ENCODE measurements at places on chromosomes 1 and 21.

- no peak for DNase-seq
Measured at GRCh38 chr1:203666609-203667008, 40.0 kb downstream of the ATP2B4 start.

GRCh38 chr1:207903767-207904166 is 7.2 kb downstream of the CD34 start:
- no peak for DNase-seq

- DNase-seq = no peak
Measured at GRCh38 chr1:23989263-23989662, 9.1 kb upstream of the SRSF10 start.

DNA sequence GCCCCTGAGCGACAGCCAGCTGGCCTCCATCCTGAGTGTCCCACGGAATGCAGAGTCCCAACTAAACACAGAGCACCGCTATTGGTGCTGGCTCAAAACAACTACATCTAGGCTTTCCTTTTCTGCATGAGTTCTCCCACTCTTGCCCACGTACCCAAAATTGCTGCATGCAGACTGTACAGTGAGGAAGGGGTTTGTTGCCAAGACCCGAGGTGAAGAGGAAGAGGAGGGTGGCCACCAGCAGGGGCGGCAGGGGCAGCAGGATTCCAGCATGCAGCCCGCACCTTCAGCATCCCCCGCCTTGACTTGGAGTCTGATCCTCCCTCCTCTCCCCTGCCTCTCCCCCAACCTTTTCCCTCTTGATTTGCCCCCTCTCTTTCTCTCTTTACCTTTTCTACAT is 8.0 kb downstream of the S100A9 start:
- DNase-seq = no peak

DNA sequence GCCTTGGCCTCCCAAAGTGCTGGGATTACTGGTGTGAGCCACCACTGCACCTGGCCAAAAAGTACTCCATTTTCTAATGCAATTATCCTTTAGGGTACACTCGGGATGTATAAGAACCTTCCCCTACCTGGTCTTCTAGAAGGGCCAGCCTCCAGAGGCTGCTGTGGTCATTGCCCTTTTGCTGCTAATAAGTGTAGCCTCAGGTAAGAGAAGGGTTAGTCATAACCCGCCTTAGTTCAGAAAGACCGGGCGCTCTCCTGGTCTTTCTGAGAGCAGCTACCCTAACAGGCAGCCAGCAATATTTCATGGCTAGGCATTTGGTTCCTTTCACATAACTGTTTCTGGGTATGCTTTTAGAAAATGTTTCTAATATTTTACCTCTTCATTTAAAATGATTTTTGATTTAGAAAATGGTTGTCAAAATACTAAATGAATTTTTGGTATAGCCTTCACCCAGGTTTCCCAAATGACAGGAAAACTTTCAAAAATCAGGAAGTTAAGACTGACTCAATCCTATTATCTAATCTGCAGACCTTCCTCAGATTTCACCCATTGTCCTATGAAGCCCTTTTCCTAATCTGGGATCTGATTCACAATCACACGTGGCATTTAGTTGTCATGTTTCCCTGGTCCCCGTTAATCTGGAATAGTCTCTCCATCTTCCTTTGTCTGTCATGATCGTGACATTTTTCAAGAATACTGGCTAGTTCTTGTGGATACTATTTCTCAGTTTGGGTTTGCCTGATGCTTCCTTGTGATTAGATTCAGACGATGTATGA is 479.0 kb downstream of the SIPA1L2 start:
- DNase-seq = no peak

DNA sequence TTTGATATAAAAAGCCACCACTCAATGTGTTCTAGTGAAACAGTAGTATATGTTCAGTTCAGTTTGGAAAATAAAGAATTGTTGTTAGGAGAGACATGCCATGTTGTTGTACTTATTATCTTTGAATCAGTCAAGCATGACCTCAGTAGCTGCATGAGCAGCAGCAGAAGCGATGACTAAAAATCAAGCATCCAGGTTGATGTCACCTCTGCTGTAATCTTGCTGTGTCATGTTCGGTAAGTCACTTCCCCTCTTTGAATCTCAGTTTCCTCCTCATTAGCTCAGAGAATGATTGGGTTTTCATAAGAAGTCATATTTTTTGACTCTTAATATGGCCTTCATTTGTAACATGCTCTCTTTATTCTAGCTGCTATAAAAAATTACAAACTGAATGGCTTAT is 428.4 kb upstream of the B3GALT2 start:
- peak; percentile 3 for DNase-seq

DNA sequence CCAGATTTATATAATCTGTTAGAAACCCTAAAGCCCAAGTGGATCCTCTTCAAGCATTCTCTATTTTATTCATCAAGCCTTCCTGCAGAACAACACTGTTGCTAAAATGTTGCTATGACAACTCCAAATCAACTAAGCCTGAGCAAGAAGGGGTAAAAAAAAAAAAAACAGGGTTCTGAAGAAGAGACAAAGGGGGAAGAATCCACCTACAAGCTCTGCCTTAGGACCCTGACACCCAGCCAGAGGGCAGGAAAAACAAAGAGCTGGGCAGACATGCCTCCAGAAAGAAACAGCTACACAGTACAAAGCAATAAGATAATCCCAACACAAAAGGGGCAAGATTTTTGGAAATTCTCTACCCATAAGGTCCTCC is 1.3 kb downstream of the USF1 start:
- no peak for DNase-seq

GRCh38 chr1:42484382-42484781 is 21.3 kb downstream of the CCDC30 start:
- peak; percentile 93 for DNase-seq

GRCh38 chr1:92476071-92476631 is 10.6 kb downstream of the GFI1 start:
- DNase-seq = no peak

- DNase-seq = no peak
Measured at GRCh38 chr1:104919188-104919587, 1169.5 kb downstream of the AMY1C start.

DNA sequence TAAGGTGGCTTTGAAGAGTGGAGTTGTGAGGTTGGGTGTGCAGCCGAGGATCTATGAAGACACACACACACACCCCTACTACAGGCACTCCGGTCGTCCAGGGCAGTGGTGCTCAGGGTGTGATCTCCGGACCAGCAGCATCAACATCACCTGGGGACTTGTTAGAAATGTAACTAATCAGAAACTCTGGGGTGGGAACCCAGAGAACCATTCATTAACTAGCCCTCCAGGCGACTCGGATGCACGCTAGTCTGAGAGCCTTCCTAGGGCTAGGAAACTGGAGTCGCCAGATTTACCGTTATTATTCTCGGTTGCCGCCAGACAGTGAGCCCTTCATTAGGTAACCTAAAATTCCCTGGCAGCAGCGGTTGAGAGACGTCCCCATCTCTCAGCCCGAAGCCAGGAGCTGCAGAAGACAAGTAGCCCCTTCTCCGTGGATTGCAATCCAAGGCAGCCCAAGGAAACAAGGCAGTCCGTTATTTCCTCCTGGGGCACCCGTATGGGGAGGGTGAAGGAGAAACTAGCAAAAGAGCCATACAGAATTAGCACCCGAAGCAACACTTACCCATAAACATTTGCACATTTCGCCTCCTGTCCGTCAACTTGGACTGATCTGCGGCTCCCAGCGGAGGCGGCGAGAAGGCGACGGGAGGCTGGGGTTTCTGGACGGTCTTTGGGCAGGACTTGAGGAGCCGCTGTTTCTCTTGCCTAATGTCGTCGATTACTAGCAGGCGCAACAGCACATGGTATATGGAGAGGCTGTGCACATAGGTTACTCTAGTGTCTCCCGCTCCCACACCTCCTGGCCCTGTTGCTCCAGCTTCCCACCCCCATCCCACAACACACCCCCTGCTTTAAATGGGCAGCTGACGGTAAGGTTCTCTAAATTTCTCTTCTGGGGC is 2.9 kb upstream of the CCN1 start:
- no peak for DNase-seq

DNA sequence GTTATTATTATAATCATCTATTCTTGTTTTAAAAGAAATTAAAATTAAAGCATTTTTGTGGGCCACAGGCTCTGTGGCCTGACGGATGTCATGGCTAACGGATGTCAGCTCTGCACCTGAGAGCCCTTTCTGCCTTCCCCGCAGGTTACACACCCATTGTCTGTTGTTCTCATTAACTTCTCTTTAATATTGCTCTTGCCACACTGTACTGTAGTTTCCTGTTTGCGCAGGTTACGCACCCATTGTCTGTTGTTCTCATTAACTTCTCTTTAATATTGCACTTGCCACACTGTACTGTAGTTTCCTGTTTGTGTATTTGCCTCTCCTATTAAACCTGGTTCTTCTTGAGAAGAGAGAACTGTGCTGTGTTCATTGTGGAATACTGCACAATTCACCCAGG is 294.4 kb upstream of the PLXNA2 start:
- no peak for DNase-seq

- peak; percentile 31 for DNase-seq
Measured at GRCh38 chr1:16173447-16174260, 17.8 kb upstream of the EPHA2 start.

GRCh38 chr1:28783363-28783762 is 28.6 kb upstream of the OPRD1 start:
- no peak for DNase-seq

- no peak for DNase-seq
Measured at GRCh38 chr1:32480003-32480402, 15.1 kb downstream of the ZBTB8B start.

DNA sequence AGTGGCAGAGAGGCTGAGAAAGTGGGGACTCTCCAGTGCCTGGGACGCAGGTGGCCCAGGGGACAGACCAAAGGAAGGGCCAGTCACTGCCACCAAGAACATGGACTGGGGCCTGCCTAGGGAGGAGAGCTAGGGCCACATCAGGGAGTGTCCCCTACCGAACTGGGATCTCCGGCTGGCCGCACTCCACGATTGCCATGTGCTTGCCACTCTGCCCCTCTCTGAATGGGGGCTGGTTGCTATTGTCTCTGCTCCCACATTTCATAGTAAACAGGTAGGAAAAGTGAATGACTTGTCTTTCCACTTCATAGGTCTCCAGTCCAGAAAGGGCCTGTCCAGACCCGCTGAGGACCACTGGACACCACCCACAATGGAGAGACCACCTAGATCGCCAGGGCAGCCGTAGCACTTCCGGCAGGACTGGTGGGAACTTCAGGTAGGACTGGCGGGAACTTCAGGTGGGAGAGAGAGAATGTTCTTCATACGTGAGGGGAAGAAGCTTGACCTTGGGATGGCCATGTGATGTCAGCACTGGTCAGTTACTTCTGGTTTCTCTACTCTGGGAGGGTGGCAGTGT is 55.2 kb upstream of the PDE9A start:
- no peak for DNase-seq

GRCh38 chr1:20386323-20387081 is 95.8 kb downstream of the VWA5B1 start:
- no peak for DNase-seq

DNA sequence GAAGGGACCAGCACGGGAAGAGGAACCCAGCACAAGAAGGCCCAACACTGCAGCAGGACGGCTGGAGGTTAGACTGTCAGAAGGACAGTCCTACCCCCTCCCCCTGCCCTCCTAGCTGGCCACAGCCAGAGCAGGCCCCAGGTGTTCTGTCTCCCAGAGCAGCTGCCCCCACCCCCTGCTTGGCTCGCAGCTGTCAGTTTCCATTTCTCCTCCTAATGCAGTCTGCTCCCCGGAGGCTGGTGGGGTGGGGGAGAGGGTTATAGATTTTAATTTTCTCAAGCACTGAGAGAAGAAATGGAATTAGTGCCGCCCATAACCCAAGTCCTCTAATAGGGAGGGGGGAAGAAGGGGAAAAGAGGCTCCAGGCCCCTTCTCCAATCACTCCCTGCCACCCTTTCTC is 13.0 kb upstream of the PEAR1 start:
- no peak for DNase-seq

DNA sequence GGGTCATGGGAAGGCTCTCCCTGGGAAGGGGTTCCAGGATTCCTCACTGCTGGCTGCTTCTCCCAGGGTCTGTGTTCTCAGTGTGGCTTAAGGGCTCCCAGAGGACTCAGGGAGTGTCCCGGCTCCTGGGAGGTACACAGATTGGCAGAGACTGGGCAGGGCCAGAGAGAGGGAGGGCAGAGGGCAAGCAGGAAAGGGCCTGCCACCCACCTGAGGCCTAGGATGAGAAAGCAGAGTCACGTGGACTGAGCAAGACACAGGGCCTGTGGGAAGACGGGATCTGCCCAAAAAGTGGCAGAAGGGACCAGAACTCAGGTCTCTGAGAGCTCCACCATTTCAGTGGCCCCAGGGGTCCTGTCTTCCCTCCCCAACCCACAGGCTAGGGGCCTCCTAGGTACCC is 871 bp downstream of the SLFNL1 start:
- DNase-seq = no peak

DNA sequence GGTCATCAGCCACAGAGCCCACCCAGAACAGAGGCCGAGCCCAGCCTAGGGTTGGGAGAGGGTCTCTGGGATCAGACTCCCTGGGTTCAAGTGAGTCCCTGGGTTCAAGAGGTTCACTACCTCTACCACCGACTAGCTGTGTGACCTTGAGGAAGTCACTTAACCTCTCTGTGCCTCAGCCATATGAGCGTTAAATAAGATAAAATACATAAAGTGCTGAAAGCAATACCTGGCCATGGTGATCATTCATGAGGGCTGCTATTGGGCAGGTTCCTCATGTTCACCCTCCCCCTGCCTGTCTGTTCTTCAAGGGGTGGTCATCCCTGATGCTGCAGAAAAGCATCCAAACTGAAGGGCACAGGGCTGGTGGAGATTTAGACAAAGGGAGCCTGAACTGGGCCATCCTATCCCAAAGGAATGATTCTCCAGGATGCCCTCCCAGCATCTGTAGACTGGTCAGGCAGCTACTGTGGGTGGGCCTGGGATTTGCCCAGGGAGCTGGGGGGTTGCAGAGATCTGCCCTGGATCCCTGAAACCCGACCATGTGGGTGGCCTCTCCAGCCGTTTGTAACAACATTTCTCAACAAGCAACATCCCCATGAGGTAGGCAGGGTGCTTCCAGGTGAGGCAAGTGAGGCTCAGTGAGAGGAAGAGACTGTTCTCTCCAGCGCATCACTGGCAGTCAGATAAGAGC is 196.6 kb downstream of the MATN1 start:
- no peak for DNase-seq

- DNase-seq = no peak
Measured at GRCh38 chr1:3234281-3234680, 165.3 kb downstream of the PRDM16 start.

- DNase-seq = no peak
Measured at GRCh38 chr1:21893046-21893805, 43.9 kb downstream of the HSPG2 start.

DNA sequence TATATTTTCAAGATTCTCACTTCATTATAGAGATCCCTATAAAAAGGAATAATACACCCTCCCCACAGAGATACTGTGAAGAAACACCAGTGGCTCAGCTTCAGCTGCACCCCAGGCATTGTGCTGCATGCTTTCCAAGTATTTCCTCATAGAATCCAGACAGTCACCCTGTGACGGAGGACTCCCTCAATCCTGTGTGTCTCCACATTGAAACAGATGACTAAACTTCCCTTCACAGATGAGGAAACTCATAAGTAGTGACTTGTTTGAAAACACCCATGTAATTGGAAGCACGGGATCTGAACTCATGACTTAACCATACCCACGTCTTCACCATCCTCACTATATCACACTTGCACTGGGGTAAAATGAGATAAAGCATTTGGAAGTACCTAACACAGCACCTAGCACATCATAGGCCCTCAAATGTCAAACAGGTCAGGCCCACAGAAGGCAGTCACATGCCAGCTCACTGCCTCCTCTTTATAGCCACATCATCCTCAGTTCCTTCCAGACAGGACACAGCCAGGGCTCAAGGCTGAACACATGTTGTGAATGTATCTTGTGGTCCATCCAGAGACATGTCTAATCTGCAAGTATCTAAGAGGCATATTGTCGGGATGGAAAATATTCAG is 55.2 kb downstream of the GPR161 start:
- DNase-seq = peak; percentile 81

GRCh38 chr1:212635141-212635631 is 26.6 kb downstream of the ATF3 start:
- peak; percentile 71 for DNase-seq

Data from AG04449 (cell line).